ENCODE measurements at places on chromosomes 16 and 17.

- DNase-seq = no peak
These were observed 320.7 kb downstream of the SEC14L1 start for GRCh38 chr17:77461277-77462057.

DNA sequence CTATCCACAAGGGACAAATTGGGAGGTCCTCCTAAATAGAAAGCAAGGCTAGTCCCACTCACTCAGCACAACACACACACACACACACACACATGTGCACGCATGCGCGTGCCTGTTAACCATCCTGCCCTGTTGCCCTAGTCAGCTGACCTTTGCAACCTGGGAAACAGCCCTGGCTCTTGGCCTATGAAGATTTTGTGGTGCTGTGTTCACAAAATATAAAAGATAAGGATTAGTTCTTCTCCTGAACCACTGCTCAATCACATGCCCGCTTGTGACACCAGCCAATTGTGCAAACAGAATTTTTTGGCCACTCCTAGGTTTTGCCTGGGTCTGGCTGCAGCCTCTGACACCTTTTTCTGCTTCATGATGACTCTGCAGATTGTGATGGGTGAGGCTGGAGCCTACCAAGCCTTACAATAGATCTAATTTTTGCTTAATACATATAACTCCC, 3.3 kb upstream of the CES1 start:
- DNase-seq = no peak

DNA sequence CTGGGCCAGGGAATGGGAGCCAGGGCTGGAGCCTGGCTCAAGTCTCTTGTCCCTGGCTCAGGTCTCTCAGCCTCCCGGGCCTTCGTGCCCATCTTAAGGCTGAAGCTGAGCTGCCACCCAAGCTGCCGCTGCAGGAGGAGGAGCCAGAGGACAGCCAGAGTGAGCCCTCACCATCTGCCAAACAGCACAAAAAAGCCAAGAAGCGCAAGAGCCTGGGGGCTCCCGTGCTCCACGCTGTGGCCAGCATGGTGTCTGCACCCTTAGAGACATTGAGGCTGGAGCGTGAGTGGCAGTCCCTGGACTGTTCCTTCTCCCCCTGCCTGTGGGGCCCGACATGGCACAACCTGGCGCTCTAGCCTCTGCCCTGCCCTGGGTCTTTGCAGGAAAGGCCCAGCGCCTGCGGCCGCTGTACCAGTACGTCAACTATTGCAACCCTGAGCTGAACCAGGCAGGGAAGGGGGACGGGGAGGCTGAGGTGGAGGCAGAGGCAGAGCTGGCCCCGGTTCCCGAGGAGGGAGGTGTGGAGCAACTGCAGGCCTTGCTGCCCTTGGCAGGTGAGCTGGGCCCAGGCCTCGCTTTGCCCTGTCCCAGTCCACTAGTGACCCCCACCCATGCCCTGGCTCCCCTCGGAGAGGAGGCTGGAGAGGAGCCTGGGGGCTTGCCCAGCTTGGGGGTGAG, 1.3 kb downstream of the C16orf86 start:
- peak; percentile 72 for DNase-seq

GRCh38 chr17:57864273-57864672, 14.4 kb upstream of the MRPS23 start:
- no peak for DNase-seq

DNA sequence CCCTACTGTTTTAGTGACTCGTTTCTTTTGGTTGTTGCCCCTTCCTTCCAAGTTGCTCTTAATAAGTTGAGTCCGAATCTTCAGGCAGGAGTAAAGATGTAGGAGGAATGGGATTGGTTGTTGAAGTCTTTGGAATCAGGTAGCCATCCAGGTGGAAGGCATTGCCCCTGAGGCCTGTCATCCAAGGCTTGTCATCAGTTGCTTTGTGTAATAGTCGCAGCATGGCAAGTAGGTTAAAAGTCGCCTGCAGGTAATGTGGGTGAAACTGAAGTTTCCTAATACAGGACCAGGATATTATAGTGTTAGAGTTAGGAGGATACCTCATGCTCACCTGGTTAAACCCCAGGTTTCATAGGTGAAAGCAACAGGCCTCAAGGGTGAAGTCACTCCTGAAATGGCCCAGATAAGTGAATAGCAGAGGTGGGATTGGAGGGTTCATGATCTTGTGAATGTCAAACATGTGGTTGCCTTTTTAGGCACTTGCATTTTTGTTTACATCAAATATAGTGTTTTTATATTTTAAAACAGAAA, 934 bp downstream of the PCTP start:
- DNase-seq = no peak

DNA sequence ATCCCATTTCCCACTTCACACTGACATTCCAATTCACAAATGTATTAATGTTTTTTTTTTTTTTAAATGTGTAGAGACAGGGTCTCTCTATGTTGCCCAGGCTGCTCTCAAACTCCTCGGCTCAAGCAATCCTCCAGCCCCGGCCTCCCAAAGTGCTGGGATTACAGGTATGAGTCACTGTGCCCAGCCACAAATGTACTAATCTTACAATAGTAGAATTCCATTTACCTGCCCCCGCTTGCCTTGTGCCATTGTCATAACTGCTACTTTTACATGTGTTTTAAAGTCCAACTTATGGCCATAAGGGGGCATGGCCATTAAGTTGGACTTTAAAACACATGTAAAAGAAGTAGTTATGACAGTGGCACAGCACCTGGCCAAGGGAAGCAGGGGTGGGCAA, 4.6 kb downstream of the MMP28 start:
- DNase-seq = no peak

DNA sequence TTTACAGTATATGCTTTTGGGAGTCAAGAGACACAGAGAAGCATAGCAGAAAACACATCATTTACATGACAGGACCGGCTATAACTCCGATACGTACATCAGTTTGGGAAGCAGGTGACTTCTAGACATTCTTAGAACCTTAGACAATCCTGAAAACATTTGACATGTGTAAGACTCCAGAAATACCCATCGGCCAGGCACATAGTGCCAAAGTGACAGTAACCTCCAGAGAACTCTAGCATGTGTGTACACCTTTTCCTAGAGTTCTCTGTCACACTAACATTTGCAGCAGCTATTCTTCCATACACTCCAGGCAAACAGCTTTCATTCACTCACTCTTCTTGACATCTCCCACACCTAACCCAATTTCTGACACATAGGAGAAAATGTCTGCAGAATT, 3.4 kb upstream of the TAOK1 start:
- no peak for DNase-seq

DNA sequence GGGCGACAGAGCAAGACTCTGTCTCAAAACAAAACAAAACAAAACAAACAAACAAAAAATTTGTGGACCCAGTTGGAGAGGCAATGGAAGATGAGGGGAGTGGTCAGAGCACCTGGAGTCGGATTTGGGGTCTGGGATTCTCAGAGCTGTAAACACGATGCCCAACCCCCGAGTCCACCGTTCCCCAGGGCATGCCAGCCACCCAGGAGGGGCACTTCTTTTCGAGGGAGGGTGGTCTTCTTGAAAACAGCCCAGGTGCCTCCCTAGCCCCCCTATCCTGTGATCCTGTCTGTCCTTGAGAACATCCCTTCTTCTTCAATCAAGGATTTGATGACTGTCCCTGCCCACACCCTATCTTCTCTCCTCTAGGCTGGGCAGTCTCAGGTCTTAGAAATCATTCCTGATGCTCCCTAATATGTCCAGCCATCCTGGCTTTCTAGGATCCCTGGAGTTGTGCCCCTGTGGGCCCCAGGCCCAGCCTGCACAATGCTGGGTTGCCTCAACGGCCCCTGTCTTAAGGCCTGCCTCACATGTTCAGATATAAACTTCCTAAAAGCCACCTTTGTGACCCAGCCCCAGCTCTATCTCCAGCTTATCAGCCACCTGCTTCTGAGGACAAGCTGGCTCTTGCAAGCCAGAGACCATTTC, 3.1 kb upstream of the SLC13A2 start:
- no peak for DNase-seq

DNA sequence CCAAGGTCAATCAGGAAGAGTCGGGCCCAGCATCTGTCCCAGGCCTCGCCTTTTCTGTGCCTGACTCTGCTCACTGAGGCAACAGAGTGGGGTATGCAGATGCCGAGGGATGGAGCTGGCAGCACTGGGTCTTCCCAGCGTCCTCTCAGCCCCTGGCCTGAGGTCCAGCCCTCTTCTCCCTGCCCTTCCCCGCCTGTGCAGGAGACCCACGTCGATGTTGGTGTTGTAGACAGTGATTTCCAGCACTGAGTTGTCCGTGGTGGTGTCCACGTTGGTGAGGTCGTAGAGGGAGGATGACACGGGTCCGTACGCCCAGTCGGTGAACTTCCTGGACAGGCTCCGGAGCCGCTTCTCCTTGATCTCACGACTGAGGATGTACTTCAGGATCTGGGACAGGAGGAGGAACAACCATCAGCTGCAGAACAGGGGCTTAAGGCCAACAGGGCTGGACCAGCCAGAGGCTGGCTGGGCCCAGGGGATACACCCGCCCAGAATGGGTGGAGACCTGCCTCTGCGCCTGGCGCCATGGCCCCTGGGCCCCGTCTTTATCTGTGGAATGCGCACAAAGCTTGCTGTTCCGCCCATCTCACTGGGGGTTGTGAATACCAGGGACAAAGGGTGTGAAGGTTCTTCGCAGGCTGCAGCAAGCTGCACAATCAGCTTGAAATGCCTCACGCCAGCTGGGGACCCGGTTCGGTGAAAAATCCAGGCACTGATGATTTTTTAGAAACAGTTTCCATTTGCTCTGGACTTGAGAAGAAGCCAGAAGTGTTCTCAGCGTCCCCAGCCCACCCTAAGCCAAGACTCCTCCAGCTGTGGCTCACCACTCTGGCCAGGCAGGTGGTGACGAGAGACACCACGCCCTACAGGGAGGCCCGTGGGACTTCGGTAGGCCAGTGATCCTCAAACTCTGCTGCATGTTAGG, 27.5 kb downstream of the TRPV3 start:
- DNase-seq = no peak

DNA sequence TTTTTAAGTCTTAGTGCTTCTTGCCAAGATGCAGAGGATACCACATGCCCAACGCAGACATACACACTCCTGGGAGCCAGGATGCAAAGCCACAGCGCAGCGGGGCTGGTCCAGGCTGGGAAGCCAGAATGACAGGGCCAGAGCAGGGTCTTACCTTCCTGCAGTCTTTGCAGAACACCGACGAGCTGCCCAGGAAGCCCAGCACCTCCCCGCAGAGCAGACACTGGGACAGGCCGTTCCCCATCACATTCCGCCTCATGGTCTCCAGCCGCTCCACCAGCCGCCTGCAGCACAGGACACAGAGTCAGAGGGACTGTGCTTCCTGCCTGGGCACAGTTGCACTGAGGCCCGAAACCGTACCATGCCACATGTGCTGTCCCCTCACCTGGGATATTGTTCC, 33.3 kb downstream of the RPH3AL start:
- DNase-seq = no peak

DNA sequence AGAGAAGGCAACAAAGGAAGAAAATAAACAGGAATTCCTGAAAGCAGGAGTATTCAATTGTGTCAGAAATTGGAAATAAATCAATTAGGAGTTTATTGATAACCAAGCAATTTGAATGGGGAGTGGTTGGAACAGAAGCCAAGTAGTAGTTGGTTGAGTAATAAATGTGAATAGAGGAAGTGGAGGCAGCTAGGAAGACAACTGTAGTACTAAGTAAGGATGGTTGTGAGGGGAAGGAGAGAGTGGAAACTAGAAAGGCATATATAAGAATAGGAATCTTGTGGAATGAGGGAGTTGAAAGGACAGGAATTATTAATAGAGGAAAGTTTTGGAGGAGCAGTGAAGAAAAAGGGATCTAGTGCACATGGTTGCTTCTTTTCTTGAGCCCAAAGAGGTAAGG, 34.4 kb downstream of the NFAT5 start:
- no peak for DNase-seq

- no peak for DNase-seq
These were observed 1.4 kb downstream of the HAGHL start for GRCh38 chr16:728131-728889.

DNA sequence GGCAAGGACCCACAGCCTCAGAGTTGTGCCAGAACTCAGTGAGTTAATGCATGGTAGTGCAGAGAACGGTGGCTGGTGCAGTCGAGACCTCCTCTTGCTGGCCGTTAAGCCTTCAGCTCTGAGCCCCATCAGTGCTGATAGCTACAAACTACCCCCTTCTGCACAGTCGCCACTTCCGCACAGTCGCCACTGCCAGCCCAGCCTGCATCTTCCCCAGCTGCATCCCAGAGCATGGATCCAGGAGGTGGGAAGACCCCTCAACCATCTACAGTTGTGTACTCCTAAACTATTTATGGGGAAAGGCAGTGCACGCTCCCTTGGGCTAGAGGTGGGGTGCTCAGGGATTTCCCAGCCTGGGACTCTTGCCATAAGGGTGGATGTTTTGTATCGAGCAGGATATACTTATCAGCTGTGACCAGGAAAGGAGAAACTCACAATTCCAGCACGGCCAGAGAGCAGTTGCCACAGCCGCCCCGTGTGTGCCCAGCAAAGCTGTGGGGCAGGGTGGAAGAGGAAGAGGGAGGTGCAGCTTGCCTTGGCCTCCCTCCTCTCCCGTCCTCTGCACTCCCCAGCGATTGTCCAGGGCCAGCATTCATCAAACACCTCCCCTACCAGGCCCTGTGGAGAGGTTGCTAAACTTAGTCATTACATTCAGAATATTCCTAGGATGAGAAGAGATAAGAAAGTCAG, 49.5 kb upstream of the CMIP start:
- no peak for DNase-seq

DNA sequence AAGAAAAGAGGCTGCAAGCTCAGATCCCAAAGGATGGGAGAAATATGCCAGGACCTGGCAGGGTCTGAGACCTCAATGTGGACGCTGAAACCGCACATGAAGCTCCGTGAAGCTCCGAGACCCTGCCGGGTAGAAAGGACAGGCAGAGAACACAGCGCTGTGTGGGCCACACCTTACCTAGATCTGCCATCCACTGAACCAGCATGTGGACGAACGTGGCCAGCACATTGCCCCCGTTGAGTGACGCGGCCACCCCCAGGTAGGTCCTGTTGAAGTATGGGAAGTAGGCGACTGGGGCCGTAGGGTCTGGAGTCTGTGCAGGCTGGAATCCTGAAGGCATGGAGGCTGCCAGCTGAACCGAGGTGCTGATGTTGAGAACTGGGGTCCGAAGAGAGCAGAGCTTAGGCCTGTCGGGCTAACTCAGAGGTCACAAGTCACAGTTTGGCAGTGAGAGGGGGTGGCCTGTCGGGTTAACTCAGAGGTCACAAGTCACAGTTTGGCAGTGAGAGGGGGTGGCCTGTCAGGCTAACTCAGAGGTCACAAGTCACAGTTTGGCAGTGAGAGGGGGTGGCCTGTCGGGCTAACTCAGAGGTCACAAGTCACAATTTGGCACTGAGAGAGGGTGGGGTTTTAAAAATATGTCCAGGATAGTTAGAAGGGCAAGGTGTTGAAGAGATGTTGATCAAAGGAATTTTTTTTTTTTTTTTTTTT, 6.1 kb upstream of the TRPV1 start:
- no peak for DNase-seq

GRCh38 chr17:17179371-17179827, 26.7 kb downstream of the PLD6 start:
- no peak for DNase-seq
